Mucosa of descending colon (tissue), 3 donors: ENCODE measurements at places on chromosomes 11 and 22. TPM values are rescaled to one million over a fixed set of nuclear protein-coding genes. Genes with fewer than 3 reads are reported as not detected.

DNA sequence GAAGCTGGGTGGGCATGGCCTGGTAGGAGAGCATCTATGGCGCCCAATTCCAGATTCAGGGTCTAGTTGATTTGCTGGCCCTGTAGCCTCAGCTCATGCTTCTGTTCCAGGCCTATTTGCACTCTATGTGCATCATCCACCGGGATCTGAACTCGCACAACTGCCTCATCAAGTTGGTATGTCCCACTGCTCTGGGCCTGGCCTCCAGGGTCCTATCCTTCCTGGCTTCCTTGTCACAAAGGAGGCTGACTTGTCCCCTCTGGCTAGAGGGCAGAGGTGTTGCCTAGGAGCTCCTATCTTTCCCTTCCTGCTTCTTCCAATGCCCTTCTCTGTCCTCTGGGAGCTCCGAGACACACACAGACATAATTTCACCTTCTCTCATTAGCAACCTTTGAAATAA lies 21.3 kb downstream of the PIK3IP1 start:
- DNase-seq, result no peak

DNA sequence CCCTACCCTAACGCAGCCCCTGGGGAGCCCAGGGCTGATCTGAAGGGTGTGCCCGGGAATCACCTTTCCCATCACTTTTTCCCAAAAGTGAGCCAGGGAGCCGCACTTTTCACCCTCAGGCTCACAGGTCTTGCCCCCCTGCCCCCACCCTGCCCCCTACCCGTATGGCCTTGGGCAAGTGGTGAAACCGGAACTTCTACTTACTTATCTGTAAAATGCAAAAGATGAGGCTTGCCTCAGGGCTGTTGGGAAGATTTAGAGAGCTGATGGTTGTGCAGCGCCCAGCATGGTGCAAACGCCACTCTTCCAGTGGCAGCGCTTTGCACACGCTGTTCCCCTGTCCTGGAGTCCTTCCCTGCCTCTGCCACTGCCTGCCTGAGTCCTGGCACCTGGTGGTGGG lies 8.0 kb downstream of the SYT12 start:
- no peak for DNase-seq

- no peak for DNase-seq
Measured at GRCh38 chr11:46249938-46250744, 27.3 kb upstream of the CREB3L1 start.

DNA sequence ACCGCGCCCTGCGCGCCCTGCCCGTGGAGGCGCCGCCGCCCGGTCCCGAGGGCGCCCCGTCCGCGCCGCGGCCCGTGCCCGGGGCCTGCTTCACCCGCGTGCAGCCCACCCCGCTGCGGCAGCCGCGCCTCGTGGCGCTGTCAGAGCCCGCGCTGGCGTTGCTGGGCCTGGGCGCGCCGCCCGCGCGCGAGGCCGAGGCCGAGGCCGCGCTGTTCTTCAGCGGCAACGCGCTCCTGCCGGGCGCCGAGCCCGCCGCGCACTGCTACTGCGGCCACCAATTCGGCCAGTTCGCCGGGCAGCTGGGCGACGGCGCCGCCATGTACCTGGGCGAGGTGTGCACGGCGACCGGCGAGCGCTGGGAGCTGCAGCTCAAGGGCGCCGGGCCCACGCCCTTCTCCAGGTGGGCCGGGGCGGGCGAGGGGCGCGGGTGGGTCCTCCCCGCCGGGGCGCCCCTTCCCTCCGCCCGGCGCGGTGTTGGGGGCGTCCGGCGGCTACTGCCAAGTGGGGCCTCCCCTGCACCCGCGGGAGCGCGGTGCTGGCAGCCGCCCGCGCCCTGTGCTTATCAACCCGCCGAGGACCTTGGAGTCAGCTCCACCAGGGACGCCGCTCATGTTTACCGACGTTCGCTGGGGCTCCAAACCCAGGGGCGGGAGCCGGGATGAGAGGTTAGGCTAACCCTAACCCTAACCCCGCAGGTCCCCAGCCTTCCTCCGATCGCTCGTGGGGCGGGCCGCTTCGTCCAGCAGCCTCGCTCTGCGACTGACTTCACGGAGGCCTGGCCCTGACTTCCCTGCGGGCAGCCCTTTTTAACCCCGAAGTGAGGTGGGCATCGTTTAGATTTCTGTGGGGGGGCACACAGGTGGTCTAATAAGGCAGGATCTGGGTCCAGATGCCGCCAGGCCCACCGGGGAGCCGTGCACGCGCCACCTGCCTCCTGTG lies 649 bp downstream of the SELENOO start:
- DNase-seq, result no peak

- no peak for DNase-seq
Measured at GRCh38 chr11:92018332-92018731, 206.3 kb upstream of the FAT3 start.

GRCh38 chr11:122207921-122208764 lies 92.1 kb upstream of the BLID start:
- DNase-seq, result no peak

DNA sequence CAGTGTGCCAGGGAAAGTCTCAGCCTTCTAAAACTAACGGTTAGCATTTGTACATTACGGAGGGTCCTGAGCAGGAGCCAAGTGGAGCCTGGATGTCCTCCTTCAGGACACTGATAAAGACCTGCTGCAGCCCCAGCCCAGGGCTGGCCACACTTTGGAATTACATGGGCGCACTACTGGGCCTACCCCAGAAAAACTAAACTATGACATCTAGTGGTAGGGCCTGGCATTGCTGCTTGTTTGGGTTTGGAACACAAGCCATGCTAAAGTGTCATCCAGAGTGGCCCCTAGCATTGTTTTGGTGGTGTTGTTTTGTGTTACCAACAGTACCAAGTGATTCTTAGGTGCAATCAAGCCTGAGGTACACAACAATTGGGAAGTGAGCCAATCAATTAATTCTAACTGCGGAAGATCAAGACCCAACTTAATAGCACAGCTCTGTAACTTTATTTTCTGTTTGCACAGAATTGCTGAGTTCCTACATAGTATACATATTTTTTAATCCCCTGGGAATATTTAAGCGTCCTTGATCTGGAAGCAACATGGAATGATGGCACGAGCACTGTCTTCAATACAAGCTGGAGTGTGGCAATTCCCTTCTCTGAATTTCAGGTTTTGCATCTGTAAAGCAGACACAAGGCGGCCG lies 340.7 kb downstream of the LARGE1 start:
- peak; percentile 48 for DNase-seq

DNA sequence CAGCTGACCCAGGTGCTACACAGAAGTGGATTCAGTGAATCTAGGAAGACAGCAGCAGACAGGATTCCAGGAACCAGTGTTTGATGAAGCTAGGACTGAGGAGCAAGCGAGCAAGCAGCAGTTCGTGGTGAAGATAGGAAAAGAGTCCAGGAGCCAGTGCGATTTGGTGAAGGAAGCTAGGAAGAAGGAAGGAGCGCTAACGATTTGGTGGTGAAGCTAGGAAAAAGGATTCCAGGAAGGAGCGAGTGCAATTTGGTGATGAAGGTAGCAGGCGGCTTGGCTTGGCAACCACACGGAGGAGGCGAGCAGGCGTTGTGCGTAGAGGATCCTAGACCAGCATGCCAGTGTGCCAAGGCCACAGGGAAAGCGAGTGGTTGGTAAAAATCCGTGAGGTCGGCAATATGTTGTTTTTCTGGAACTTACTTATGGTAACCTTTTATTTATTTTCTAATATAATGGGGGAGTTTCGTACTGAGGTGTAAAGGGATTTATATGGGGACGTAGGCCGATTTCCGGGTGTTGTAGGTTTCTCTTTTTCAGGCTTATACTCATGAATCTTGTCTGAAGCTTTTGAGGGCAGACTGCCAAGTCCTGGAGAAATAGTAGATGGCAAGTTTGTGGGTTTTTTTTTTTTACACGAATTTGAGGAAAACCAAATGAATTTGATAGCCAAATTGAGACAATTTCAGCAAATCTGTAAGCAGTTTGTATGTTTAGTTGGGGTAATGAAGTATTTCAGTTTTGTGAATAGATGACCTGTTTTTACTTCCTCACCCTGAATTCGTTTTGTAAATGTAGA lies 1.7 kb downstream of the MALAT1 start:
- DNase-seq, result peak; percentile 62

The TRIM6 gene
- total RNA-seq, result 0.92 TPM

The NR1H3 gene
- 73.5 TPM for total RNA-seq

The BIRC3 gene
- 45.4 TPM for total RNA-seq

The COA4 gene
- total RNA-seq, result 76.3 TPM

The FREY1 gene
- total RNA-seq, result 0.81 TPM

The USP28 gene
- total RNA-seq, result 17.1 TPM
